ENCODE measurements at places on chromosomes 2 and 18.

GRCh38 chr2:114128263-114128662 lies 238.4 kb downstream of the ACTR3 start:
- DNase-seq, result no peak

GRCh38 chr2:46303233-46303632 lies 6.0 kb downstream of the EPAS1 start:
- no peak for DNase-seq

DNA sequence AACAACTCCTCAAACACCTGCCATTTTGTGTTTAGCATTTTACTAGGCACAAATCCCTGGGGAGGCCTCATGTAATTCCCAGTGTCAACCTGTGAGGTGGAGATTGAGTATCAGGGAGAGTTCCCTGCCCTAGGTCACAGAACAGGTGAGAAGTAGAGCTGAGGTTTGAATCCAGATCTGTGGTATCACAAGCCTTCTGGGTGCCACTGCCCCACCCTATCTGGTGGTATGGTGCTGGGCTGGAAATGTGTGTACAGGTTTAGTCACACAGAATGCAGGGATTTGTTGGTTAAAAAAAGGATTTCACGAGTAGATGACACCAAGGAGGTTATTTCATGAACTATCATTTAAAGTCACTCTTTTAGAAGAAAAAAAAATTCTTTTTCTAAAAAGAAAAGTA lies 35.7 kb upstream of the PKDCC start:
- DNase-seq, result no peak

GRCh38 chr2:84854850-84855249 lies 26.0 kb downstream of the TRABD2A start:
- DNase-seq, result no peak

- DNase-seq, result no peak
Measured at GRCh38 chr2:46461709-46462171, 17.6 kb upstream of the TMEM247 start.

DNA sequence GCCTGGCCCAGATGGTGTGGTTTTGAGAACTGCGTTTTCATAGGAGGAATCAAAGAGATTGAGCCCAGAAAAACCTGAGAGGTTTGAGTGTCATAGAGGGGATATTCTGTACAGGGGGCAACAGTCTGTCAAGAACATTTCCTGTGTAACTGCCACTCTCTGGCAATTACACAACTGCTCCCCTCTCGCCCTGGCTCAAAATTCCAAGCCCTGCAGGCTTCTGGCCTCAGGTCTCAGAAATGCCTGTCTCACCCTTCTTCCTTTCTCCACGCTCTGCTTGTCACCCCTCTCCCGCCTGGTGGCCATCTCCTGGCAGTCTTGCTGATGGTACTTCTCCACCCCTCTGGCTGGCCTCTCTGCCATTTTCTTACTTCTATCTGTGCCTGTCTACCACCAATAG lies 4.0 kb downstream of the VAMP5 start:
- DNase-seq, result no peak

DNA sequence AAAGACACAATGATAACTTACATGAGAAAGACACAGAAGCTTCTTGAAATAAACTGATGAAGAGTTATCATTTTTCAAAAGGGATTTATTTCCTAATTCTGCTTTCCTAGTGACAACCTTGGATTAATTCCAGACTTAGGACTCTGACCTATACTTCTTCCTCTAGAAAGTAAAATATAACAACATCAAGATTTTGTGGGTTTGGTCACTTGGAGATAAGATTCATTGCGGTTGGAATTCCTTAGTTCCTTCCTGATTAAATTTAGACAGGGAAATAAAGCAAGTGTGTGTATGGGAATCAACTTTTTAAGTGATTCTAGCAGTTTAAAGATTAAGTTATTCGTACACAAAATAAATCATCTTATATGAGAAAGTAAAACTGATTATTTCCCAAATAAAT lies 208.4 kb upstream of the CCDC150 start:
- no peak for DNase-seq

- DNase-seq, result peak; percentile 16
Measured at GRCh38 chr2:160207804-160208654, 8.0 kb upstream of the ITGB6 start.

GRCh38 chr2:227643990-227644551 lies 22.5 kb upstream of the SCYGR5 start:
- DNase-seq, result no peak

DNA sequence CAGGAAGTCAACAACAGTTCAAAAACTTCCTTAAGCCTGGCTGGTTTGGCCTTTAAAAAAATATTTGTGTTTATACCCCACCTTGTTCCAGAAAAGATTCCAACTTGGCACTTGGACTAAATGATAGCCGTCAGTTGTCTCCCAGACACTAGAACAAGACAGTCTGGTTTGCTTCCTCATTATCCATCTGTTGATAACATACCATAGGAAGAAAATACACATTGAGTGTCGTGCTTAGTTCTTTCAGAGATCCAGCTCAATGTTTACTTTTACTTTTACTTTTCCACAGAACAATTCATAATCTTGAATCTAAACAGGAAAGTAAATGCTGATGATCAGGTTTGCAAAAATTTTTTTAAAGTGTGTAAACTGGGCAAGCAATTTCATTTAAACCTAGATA lies 2.4 kb upstream of the VPS54 start:
- no peak for DNase-seq

GRCh38 chr2:5387406-5387805 lies 304.8 kb upstream of the SOX11 start:
- DNase-seq, result no peak

DNA sequence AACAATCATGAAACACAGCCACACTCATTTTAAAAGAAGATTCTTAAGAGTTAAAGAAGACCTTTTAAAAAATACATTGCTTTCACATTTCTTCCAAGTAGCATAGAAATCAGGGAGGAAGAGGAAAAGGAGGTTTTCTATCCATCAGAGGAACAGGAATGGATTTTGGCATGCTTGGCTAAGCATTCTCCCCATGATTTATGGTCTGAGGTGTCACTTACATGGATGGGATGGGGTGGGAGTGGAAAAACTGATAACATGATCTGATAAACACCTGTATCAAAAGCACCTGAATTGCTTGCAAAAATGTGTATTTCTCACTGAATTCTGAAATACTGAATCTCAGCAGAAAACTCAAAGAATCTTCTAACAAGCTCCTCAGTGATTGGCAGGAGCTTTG lies 265.9 kb downstream of the NRXN1 start:
- DNase-seq, result no peak

DNA sequence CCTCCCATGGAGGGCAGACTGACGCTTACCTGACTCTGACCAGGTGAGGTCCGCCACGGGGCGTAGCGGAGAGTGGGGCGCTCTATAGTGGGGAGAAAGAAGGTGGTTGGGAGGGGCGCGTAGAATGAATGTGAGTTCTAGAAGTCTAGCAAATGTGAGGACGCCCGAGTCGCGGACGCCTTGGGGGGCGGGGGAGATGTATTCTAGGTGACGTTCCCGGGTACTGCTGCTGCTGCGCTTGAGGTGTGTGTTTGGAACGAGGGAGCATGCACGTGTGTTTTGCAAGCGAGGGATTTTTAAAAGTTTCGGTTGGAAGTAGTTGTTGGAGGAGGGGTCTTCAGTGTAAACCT lies 758 bp downstream of the RIF1 start:
- DNase-seq, result no peak

GRCh38 chr2:227188292-227188691 lies 23.9 kb downstream of the COL4A3 start:
- DNase-seq, result no peak

DNA sequence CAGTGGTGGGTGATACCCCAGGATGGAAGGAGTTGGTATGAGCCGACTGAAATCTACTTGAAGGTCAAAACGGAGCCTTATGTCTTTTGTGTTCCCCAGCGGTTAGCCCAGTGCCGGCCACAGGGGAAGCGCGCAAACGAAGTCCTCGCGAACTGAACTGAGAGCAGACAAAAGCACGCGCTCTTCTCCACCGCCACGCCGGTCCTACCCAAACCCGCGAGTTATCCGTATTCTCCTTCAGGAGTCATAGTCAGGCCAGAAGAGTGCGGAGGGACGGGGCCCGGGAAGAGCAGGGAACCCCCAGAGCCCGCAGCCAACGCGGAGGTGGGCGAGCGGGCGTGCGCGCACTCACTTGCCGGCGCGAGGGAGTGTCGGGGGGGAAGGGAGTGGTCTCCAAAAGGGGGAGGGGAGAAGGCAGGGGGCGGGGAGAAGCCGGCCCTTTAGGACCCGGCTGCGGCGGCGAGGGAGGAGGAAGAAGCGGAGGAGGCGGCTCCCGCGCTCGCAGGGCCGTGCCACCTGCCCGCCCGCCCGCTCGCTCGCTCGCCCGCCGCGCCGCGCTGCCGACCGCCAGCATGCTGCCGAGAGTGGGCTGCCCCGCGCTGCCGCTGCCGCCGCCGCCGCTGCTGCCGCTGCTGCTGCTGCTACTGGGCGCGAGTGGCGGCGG lies at the start of gene IGFBP2:
IGFBP2 (plus strand) TSS at position 469 of the 664 bp plus-strand sequence; CDS start at position 573, 104 bp downstream.
- DNase-seq, result no peak

GRCh38 chr2:240584486-240585031 lies 2.0 kb upstream of the CAPN10 start:
- DNase-seq, result no peak

GRCh38 chr2:158995677-158996049 lies 27.2 kb downstream of the TANC1 start:
- DNase-seq, result no peak

GRCh38 chr2:10163498-10164486 lies 41.3 kb downstream of the RRM2 start:
- no peak for DNase-seq

- DNase-seq, result no peak
Measured at GRCh38 chr2:192004188-192004963, 157.5 kb upstream of the CAVIN2 start.

DNA sequence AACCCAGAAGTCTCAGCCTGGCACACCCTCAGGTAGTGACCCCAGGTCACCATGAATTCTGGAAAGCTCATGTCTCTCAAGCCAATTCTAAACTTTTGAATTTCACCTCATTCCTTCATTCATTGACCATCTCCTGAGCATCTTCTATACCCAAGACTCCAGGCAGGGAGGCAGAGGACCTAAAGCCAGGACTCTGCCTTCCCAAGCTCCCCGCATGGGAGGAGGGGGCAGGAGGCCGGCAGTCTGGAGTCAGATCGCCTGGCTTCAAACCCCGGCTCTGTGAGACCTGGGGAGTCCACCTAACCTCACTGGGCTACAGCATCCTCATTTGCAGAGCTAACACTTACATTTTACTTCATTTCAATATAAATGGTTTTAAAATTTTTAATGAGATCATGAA lies 59.0 kb downstream of the SMAD7 start:
- no peak for DNase-seq

DNA sequence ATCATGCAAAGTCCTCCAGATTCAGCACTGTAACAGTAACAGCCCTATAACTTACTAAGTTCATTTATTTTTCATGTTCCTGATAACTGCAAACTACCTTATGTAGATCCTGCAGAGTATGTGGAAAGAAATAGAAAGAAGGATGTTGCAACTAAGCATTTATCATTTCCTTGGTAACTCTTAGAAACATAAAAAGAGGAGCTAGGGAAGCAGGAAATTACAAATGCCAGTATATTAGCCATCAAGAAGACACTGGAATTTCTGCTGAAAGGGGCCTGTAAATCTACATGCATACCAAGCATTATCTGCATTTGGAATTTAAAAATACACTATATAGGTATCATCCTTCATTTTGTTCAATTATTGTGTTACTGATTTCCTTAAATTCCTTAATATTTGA lies 66.8 kb downstream of the PDE11A start:
- DNase-seq, result no peak

DNA sequence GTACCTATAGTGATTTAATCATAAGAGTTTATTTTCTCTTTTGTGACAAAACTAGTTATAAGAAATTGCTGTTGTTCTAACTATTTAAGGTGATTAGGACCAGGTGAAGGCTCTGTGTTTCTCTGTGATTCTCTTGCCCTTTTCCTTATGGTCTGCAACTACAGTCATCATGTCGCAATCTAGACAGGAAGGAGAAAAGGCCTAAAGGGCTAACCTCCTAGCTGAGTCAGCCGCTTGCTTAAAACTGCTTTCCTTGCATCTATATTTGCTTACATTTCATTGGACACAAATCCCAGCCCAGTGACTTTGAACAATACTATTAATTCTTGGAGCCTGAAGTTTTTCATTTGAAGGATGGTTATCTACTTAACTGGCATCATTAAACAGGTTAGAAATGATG lies 93.1 kb downstream of the PIK3C3 start:
- DNase-seq, result no peak
